Umbilical cord (tissue), 2 donors: ENCODE measurements at places on chromosomes 2 and 18.
A peak's percentile ranks its signal among the peaks of the same experiment; 100 is the strongest.

DNA sequence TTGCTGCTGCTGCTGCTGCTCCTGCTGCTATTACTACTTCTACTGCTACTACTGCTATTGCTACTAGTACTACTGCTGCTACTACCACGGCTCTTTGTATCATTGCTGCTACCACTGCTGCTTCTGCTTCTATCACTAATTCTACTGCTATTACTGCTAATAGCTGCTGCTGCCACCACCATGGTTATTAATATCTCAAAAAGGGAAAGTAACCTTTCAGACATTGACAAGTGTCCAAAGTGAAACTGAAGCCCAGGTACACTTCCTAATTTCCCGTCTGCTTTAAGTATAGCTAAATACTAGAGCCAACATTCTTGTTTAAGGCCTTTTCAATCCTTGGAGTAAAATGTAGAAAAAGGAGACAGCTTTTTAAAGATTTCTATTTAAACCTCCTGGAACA lies 45.4 kb upstream of the EHBP1 start:
- DNase-seq = no peak

DNA sequence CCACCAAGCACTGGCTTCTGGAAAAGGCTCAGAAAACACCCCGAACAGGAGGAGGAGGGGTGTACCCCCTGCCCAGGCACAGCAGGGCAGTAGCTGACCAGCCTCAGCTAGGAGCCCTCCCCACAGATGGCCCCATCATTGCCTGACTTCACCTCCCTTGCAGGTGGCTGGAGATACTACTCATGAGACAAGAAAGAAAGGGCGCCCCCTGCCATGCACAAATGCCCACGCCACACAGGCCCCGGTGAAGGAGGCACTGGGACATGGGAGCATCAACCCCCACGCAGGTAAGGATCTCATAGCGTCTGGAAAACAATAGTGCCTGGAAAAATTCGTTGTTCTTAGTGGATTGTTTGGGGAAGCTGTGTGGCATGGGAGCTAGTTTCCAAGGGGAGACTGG lies 240.6 kb downstream of the TFCP2L1 start:
- DNase-seq = no peak

DNA sequence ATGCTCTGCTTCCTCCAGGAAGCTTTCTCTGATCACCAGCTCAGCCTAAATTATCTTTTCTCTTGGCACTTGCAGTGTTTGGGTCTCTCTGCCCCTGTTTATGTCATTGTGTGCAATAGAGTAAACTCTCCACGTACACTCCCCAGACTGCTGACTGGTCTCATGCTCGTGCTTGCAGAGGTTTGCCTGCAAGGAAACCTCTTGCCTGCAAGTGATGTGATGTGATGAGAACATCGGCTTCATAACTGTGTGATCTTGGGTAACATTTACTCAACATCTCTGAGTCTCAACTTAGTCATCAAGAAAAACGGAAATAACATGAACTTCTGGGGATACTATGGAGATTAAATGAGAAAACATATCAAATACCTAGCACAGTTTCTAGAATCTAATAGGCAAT lies 92.3 kb downstream of the BIN1 start:
- DNase-seq = no peak

GRCh38 chr18:74175658-74176057 lies 27.3 kb downstream of the TIMM21 start:
- no peak for DNase-seq

GRCh38 chr2:137947728-137948336 lies 16.4 kb upstream of the HNMT start:
- DNase-seq = peak; percentile 46
